HEK293T (cell line): ENCODE measurements at places on chromosomes 13 and 19.

GRCh38 chr13:94291631-94292322 is 187.7 kb downstream of the DCT start:
- DNase-seq: no peak

GRCh38 chr13:102405499-102406100 is 3.8 kb upstream of the FGF14 start:
- no peak for DNase-seq

GRCh38 chr13:58343076-58343475 is 711.5 kb downstream of the PCDH17 start:
- no peak for DNase-seq

- peak; percentile 37 for DNase-seq
Measured at GRCh38 chr19:18607226-18608101, 865 bp upstream of the CRLF1 start.

DNA sequence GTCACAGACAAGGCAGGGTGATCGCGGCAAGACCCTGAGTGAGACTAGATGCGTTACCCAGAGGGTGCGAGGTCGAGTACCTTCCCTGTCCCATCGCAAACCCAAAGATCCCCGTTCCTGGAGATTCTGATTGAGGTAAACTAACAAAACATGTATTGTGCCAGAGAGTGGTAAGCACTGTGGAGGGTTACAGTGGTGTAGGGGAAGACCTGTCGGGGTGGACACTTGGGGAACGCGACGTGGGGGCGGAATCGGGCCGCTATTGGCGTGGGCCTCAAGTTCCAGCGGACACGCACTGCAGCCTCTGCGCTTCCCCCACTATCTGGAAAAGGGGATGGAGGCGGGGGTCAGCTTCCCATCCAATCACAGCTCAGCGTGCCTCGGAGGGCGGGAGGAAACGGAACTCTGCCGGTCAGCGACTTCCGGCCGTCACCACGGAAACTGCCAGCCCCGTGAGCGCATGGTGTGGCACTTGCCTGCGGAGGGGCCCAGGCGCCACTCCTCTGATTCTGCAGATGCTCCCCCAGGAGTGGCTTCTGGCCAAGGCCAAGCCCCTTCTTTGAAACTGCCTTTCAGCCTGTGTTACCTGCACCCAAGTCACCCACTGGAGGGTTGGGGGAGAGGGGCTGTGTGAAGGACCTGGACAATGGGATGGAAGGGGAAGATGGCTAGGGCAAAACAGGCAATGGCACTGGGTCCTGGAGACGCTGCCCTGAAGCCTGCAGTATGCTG is 1.0 kb upstream of the UBE2M start:
- peak; percentile 87 for DNase-seq

DNA sequence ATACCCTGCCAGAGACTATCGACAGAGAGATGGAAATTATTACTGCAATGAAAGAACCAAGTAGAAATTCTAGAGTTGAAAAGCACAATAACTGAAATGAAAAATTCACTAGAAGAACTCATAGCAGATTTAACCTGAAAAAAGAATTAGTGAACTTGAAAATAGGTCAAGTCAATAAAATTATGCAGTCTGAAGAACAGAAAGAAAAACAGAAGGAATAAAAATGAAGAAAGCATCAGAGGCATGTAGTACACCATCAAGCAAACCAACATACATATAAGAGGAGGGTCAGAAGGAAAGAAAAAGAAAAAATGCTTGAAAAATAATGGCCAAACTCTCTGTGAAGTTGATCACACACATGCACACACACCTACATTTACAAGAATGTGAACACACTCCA is 3.6 kb upstream of the ZNF780B start:
- no peak for DNase-seq

DNA sequence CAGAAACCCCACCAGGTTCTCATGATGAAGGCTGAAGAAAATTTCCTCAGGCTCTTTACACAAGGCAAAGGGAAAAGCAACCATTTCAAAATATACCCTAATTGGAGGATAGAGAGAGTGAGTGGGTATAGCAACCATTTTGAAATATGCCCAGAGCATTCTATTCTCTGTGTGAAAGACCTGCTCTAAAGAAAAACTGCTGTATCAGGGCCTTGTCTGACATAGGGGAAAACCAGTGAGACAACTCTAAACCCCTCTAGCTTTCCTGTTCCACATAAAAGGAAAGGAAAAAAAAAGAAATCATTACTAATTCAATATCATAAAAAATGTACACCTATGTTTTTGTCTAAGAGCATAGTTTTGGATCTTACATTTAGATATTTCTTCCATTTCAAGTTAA is 42.3 kb downstream of the TPTE2 start:
- no peak for DNase-seq

DNA sequence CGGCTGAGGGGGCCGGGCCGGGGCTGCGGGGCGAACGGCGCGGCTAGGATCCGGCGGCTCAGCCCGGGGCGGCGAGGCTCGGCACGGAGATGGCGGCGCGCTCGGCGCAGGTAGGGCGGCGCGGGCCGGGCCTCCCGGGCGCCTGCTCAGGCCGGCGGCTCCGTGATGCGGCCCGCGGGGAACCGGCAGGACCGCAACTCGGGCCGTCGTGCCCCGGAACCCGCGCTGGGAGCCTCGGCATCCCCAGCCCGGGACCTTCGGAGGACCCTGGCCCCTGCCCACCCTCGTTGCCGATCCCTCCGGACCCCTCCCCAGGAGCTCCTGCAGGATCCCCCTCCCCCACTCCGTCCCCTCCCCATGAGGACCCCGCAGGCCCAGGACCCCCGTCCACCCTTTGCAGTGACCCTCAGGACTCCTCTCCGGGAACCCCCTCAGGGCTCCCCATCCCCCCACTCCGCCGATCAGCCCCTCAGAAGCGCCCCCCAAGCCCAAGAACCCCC is 304 bp downstream of the EVI5L start:
- no peak for DNase-seq

DNA sequence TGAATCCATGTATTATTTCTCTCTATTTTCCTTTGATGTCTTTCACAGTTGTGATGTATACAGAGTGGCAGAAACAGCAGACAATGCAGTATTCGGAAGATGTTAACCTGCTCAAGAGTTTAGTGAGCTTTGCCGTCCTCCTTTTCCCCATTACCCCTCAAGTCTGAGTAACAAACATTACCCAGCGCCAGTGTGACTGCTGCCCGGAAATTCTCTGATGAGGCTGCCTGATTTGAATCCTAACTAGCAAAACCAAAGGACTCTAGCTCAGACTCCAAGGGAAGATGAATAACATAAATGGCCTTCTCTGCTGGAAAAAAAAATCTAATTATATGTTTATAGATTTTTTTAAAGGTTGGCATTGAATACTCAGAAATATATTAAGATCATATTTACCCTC is 247.3 kb upstream of the SOX21 start:
- no peak for DNase-seq

- no peak for DNase-seq
Measured at GRCh38 chr13:33244907-33245287, 40.7 kb downstream of the STARD13 start.

DNA sequence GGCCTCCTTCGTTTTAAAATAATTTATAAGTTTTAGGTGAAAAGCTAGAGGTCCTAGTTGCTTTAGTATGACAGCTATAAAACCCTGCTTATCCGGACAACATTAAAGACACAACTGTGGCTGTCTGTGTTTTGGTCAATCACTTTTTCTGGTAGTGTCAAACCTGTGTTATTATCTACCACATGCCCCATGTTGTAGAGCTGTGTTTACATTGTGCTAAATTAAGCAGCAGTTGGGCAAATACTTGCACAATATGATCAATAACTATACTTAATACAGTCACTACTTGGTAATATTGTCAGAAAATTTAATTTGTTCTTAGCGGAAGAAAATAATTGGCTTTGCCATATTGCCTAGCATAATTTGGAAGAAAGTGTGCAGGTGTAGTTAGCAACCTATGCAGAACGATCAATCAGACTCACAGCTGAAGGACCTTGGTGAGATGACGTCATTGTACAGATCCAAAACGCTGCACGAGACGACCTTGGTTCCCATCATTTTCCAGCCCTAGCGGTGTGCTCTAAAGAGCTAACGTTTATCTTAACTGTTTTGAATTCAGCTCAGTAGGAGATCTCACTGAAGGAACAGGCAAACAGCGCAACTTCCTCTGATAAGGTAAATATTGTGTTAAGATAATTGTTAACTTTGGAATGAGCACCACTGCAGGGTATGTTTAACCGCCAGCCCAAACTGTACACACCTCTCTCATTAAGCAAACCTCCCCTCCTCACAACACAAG is 476.6 kb downstream of the IRS2 start:
- DNase-seq: no peak

- no peak for DNase-seq
Measured at GRCh38 chr13:60326273-60326672, 70.7 kb upstream of the TDRD3 start.

DNA sequence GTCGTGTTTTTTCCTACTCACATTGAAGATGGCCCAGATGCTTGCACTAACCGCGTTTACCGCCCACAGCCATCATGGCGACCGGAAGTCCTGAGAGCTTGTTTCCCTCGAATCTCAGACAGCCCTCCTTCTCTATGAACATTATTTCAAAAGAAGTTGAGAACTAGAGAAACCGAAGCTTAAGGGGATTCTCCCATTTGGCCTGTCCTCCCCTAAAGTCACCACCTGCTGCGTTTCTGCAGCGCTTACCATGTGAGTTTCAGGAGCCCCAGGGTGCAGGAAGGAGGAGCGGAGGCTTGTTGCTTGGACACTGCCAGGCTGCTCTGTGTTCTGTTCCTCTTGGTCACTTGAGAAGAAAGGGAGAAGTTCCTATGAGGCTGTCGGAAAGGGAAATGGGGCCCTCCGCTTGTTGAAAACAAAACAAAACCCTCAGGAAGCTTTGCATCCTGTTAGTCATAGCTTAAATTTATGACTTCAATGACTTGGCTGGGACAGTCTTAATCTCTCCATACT is 6.2 kb downstream of the CARD8 start:
- DNase-seq: no peak

DNA sequence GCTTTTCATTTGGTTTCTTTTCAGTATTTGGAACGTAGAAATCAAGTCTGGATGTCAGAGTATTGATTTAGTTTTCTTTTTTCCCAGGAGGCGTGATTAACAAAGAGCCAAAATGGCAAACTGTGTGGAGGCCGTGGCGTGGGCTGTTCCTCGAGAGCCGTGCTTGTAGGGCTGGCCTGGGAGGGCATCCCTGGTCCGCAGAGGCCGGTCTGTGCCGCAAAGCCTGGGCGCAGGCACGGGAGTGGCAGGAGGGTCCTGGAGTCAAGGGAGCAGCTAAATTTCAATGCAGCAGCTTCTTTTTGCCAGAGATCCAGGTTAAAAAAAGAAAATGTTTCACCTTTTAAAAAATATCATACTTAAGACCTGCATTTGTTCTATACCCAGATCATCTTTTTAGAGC is 13.1 kb upstream of the MCF2L start:
- no peak for DNase-seq

DNA sequence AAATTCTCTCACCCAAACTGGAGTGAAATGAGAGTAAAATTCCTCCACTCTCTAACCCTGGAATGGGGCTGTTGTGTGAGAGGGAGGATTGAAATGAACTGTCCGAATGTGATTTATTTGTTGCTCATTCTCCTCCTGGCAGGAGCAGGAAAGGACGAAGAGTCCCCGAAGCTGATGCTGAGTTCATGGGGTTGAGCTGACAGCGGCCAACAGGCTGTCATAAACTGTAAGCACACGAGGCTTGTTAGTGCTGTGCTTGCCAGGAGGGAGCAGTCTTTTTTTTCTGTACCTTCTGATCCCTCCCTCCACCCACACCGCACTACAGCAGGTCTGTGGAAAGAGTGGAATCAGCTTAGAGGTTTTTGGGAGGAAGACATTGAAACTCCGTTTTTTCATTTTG is 33.1 kb upstream of the ZNF331 start:
- DNase-seq: no peak

GRCh38 chr13:102587916-102588315 is 8.9 kb upstream of the TPP2 start:
- no peak for DNase-seq

GRCh38 chr19:45640849-45641273 is 1.7 kb upstream of the EML2 start:
- DNase-seq: peak; percentile 56

GRCh38 chr19:51462681-51463080 is 4.4 kb upstream of the SIGLEC8 start:
- no peak for DNase-seq

- no peak for DNase-seq
Measured at GRCh38 chr13:98094678-98095266, 48.1 kb upstream of the FARP1 start.

DNA sequence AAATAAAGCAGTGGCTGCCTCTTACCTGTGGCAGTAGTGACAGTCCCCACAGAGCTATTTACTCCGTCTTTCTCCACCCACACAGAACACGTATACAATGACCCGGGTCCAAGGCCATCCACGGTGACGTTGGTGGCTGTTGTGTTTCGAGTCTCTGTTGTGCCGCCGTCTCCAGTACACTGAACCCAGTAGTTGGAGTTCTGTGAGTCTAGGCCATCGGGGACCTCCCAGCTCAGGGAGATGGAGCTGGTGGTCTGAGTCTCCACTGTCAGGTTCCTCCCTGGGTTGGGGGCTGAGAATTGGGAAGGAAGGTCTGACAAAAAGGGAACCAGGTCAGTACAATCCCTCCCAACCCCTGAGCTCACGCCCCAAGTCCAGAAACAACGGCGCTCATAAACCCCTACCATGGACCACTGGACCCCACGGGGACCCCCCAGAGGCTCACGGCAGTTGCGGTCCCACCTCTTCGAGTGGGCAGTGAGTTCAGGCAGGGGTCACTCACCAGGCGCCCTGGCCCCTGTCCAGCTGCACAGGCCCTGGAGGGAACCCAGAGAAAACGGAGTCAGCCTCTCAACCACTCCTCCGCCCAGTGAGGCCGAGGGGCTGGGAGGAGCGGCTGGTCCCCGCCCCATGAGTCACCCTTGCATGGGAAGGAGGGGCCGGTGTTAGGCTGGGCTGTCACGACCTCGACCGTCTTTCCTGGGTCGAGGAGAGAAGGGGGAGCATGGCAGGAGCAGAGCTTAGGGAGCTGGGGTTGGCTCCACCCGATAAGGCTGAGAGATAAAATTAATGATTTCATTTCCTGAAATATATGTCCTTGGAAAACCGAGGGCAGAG is 2.4 kb downstream of the PTPRH start:
- DNase-seq: peak; percentile 77

DNA sequence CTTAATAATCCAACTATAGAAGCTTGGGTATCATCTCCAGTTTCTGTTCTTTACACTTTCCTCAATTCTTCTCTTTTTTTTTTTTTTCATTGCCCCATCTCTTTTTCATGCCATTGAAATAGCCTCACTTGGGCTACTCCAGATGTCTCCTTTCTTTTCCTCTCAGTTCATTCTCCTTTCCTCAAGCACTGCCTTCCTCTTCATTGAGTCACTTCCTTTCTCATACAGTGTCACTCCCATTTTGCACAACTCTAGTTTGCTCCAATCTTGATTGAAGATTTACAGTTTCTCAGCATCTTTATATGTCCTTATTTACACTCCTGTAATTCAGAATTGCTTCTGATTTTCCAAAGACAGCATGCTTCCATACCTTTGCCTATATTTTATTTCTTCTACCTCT is 61.3 kb downstream of the IPO5 start:
- no peak for DNase-seq

DNA sequence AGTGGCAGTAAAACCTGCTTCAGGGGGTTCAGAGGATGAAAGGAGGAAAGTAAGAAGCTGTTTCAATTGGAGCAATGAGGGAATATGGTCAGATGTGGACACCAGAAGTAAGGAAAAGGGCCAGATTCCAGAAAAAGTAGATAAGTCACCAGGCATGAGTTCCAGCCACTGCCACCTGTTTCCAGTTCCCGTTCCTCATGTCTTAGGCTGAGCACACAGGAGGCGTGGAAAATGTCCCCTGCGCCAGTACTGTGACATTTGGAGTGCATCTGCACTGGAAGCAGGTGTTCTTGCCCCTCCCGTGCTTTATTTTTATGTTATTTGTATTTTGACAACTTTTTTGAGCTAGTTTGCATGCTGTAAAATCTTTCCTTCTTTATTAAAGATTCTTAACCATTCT is 25.3 kb downstream of the LMO7 start:
- DNase-seq: no peak
